ENCODE measurements at places on chromosomes 1 and 21. TPM values are rescaled to one million over a fixed set of nuclear protein-coding genes. Genes with fewer than 3 reads are reported as not detected.

DNA sequence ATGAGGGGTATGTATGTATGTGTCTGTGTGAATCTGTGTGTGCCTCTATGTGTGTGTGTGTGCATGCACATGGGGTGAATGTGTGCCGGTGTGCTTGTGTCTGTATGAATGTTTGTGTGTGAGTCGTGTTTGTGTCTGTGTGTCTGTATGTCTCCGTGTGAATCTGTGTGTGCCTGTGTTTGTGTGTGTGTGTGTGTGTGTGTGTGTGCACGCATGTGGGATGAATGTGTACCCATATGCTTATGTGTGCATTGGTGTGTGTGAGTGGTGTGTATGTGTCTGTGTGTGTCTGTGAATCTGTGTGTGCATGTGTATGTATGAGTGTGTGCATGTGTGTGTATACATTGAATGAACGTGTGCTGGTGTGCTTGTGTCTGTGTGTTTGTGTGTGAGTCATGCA, 88.9 kb downstream of the MATN1 start:
- H3K4me3 ChIP-seq: no peak overlapping the region
- peaks cover 4% of the 10 kb centered on the region for H3K27me3 ChIP-seq
- no peaks in the 10 kb centered on the region for H3K4me1 ChIP-seq

DNA sequence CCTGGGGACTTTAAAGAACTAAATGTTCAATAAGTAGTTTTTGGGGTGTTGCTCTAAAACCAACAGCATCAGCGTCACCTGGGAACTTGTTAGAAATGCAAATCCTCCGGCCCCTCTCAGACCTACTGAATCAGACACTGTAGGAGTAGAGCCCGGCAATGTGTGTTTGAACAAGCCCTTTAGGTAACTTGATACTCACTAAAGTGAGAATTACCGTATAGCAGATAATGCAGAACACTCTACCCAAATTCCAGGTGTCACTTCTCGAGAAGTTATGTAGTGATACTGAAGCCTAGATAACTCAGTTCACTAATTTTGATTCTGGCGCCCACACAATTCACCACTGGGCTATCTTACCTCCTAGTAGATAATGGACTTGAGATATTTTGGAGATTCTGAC, 3.7 kb upstream of the DPT start:
- H3K4me1 ChIP-seq: peaks cover 6% of the 10 kb centered on the region
- no peaks in the 10 kb centered on the region for H3K36me3 ChIP-seq
- H3K27me3 ChIP-seq: no peaks in the 10 kb centered on the region
- no peak overlapping the region for H3K4me3 ChIP-seq

GLRX2 gene
- 9.4 TPM for total RNA-seq

- H3K4me1 ChIP-seq: peaks cover 20% of the 10 kb centered on the region
- no peak overlapping the region for H3K4me3 ChIP-seq
- H3K36me3 ChIP-seq: peaks cover 7% of the 10 kb centered on the region
- DNase-seq: no peak
Measured at GRCh38 chr1:162726555-162726954, 63.9 kb upstream of the HSD17B7 start.

CYP4Z1 gene
- total RNA-seq: not detected

RNF223 gene
- total RNA-seq: not detected

TOR1AIP1 gene
- 83.1 TPM for total RNA-seq

DNA sequence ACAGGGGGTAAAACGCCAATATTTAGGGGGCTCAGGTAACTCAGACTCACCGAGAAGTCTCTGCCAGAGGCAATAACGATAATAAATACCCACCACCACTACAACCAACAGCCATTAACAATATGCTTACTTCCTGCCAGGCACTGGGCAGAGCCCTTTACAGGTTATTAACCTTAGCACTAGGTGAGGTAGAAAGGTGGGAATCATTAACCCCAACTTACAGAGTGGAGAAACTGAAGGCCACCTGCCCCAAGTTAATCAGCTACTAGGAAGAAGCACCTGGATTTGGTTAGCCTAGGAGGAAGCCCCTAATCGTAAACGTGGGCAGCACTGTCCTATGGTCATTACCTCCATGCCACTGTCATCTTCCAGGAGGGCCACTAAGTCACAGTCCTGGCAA, 110.0 kb downstream of the UBR4 start:
- DNase-seq: no peak
- no peaks in the 10 kb centered on the region for H3K27me3 ChIP-seq
- peaks cover 90% of the 10 kb centered on the region for H3K36me3 ChIP-seq
- no peak overlapping the region for H3K27ac ChIP-seq
- no peak overlapping the region for H3K4me3 ChIP-seq

DNA sequence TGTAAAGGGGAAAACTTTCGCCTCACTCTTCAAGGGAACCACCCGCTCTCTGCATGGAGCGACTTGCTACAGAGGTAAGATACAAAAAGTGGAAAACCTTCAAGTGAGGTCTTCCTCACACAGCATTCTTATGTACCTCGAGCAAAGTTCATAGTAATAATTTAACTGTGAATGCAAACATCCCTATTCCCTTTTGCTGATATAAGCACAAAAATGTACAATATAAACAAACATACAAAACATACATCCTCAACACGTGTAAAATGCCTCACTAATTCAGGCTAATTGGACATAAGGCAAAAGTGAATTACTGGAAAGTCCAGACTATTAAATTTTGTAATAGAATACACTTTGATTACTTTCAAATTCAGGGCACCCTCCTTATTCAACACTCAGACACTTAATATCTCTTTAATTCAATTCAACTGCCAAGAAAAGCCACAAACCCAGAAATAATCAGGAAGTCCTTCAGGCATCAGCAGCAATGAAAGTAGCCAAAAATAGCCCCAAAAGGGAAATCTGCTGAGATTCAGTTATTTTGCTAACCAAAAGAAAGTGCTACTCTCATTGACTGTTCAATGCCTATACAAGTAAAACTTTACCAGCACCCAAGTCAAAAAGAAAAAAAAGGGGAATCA, 15.2 kb upstream of the LMX1A start:
- H3K4me3 ChIP-seq: no peak overlapping the region
- no peak for DNase-seq
- no peaks in the 10 kb centered on the region for H3K36me3 ChIP-seq
- no peak overlapping the region for H3K27ac ChIP-seq

DNA sequence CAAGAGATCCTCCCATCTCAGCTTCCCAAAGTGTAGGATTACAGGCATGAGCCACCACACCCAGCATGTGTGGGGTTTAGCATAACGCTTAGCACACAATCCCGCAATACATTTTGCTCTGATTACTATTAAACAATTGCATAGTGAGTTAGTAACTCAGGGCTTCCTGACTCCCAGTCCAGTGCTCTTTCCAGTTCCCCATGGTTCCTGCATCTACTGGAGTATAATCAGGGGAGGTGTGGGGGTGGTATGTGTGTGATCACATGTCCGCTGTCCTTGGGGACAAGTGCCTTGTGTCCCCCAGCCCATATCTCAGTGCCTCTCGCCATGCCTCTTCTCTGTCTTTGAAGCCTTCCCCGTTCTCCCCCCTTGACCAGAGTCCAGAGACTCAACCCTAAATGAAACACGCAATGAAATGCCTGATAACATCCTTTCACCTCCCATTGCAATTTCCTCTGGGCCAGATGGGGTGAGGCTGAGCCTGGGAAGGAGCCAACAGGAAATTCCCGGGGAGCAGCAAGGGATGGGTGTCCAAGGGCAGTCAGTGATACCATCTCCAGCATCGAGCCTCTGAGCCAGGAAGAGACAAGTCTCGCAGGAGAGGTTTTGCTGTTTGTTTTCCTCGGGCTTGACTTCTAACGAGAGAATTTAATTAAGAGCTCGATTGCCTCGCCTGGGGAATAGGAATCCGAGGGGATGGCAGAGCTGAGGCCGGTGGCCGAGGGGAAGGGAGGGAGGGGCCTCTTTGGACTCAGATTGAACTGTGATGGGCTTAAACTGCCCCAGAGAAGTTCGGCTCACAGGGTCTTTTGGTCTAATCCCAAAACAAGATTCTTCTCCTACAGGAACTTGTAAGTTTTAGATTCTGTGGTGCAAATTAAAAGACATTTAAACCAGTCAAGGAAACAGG, 7.7 kb upstream of the HTR1D start:
- H3K27ac ChIP-seq: no peak overlapping the region
- no peaks in the 10 kb centered on the region for H3K27me3 ChIP-seq
- H3K4me1 ChIP-seq: peaks cover 8% of the 10 kb centered on the region
- peak; percentile 88 for DNase-seq
- peak overlapping the region; percentile 51 for H3K4me3 ChIP-seq

DNA sequence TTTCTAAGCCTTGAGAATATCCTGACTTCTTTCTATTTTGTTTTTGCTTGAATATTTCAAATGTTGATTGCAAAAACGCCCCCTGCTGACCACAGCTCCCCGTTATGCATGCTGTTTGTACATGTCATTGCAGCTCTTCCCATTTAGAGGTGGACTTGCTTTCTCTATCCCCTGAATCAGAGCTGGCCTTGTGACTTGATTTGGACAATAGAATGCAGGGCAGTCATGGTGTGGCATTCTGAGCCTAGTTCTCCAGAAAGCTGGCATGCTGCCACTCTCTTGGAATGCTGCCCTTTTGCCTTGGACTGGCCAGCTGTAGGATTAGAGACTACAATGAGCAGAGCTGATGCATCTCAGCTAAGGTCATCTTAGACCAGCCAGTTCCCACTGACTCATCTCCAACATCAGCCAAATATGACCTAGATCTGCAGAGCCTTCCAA, 1561.5 kb downstream of the MRPL39 start:
- H3K4me1 ChIP-seq: no peaks in the 10 kb centered on the region
- DNase-seq: no peak
- no peaks in the 10 kb centered on the region for H3K27me3 ChIP-seq
- H3K36me3 ChIP-seq: no peaks in the 10 kb centered on the region
- no peak overlapping the region for H3K4me3 ChIP-seq

DNA sequence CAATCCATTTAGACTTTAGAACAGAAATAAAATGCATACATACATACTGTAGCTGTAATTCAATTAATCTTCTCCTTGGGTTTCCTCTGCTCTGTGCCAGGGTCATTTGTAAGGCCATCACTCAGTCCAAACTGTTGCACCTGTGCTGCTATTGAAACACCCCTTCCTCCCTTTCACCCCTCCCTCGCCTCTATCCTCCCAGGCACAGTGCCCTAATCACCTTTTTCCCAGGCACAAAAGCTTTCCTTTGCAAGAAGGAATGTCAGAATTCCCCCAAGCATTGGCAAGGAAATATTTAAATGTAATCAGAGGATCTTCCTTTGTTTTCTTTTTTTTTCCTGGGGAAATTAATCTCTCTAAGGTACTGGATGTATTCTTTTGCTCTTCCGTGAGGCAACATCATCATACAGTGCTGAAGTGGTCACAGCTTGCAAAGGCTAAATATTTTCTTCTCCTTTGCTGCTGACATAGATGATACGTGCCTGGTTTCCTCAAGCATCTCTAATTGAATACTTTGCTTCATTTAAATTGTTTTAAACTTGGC, 339.3 kb upstream of the NR5A2 start:
- no peaks in the 10 kb centered on the region for H3K36me3 ChIP-seq
- H3K27me3 ChIP-seq: peaks cover 7% of the 10 kb centered on the region
- no peak for DNase-seq

GRCh38 chr1:145706086-145706664, 993 bp downstream of the PDZK1 start:
- peaks cover 10% of the 10 kb centered on the region for H3K4me1 ChIP-seq
- H3K27me3 ChIP-seq: no peaks in the 10 kb centered on the region
- no peaks in the 10 kb centered on the region for H3K36me3 ChIP-seq
- no peak overlapping the region for H3K4me3 ChIP-seq

DNA sequence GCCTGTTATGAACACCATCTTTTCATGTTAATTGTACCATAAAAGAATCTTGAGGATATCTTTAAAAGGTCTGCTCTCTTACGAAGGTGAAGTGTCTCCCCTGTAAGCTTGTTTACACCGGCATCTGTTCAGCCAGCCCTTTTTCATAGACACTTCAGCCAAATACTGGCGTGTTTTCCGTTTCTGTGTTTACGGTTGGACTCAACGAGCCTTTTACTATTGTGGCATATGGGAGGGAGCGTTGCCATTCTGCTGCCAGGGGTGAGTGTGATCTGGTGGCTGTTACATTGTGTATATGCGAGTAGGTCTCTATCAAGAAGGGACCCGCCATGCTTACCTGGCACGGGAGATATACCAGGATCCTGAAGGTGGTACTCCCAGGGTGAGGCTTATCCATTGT, 433.8 kb downstream of the CAMTA1 start:
- H3K27ac ChIP-seq: no peak overlapping the region
- H3K36me3 ChIP-seq: no peaks in the 10 kb centered on the region
- peaks cover 17% of the 10 kb centered on the region for H3K4me1 ChIP-seq
- peak; percentile 68 for DNase-seq
- H3K4me3 ChIP-seq: no peak overlapping the region

DNA sequence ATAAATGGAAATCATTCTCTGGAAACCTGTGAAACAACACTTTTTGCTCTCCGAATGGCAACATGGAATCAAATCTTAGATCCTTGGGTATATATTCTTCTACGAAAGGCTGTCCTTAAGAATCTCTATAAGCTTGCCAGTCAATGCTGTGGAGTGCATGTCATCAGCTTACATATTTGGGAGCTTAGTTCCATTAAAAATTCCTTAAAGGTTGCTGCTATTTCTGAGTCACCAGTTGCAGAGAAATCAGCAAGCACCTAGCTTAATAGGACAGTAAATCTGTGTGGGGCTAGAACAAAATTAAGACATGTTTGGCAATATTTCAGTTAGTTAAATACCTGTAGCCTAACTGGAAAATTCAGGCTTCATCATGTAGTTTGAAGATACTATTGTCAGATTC, 45.7 kb downstream of the PTGFR start:
- H3K4me1 ChIP-seq: peaks cover 6% of the 10 kb centered on the region
- H3K27me3 ChIP-seq: no peaks in the 10 kb centered on the region
- no peak for DNase-seq
- H3K4me3 ChIP-seq: no peak overlapping the region

DNA sequence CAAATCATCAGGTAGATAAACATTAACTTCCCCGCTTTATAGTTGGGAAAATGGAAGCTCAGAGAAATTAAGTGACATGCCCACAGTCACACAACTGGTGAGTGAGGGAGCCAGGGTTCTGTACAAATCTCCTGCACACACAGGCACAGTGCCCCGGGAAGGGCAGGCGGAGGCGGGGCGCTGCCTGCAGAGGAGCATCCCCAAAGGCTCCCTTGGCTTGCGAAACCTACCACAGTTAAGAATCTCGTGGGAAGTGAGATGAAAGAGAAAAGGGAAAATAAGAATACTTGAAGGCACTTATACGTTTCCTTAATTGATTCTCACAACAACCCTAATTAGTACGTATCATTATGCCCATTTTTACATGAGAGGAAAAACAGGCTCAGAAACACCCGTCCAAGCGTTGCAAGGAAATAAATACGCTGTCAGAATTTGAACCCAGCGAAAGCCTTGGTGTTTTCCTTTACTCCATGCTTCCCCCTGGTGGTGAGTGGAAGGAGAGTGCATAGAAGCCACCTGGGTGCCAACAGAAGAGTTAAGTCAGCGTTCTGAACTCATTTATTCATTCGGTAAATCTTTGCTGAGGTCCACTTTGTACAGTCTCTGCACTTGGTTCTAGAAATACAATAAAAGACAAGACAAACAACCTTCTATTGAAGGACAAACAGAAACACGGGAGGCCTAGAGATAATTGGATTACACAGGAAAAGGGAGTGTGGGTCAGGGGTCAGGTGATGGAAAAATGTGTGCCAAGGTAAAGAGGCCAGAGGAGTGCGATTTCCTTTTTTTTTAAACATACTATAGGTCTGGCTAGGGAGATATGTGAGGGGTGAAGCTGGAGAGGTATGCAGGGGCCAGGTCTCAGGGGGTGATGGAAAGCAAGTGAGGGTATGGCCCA, 28.4 kb downstream of the ACP6 start:
- DNase-seq: no peak
- H3K4me1 ChIP-seq: no peaks in the 10 kb centered on the region
- H3K4me3 ChIP-seq: no peak overlapping the region
- H3K27ac ChIP-seq: no peak overlapping the region
- peaks cover 6% of the 10 kb centered on the region for H3K36me3 ChIP-seq

Data from osteoblast (primary cell).